Natural killer cell treated with Interleukin-12 subunit alpha and Interleukin-12 subunit beta and Interleukin-15 and Interleukin-18, amount 100 ng/mL, for 72 hours (primary cell): ENCODE measurements at places on chromosomes 12 and 14.

- DNase-seq, result no peak
Measured at GRCh38 chr12:127381043-127381668, 885.8 kb upstream of the TMEM132C start.

DNA sequence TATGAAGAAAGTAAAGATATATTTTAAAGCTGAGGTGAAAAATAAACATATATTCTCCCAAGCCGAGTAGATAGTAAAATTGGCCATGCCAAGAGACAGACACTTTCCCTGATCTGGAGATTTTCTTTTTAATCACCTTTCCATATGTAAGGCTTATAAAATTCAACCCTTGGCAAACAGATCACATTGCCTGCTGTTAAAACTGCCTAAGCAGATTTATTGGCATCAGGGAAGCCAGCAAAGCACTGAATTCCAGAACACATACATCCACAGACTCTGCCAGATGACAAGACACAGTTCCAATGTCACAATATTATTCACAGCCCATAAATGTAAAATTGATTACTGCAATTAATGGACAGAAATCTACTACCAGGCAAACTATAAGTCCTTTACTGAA is 78.2 kb upstream of the GARIN2 start:
- DNase-seq, result no peak

DNA sequence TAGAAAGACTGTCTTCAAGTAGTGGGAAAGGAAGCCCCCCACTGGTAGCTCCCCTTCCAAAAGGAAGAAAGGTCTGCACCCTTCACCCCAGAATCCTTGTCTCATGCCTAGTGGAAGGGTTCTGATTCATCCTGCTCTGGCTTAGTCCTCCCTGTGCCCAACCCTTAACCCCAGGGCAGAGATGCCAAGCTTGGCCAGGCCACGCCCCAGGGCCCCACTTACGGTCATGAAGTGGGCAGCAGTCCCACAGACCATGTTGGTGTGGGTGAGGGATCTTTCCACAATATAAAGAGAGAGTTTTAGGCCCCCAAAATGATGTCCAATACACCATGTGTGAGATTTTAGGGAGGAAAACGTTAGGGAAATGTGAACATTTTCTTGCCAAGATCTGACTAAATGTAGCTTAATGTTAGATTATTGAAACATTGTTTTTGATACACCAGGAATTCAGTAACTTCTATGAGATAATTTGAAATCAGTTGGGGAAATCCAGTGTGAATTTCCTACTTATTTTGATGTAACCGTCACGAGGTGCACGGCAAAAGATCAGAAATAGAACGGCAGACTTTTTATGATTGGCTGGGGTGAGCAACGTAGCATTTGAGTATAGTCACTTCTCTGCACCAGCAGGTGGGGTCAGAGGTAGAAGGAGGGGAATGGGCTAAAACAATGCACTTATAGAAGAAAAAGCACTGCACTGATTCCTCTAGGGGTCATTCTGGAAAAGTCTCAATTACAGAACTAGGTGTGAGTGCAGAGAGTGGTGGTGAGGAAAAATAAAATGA is 8.2 kb upstream of the SSPN start:
- no peak for DNase-seq

- no peak for DNase-seq
Measured at GRCh38 chr12:100450735-100451134, 22.9 kb upstream of the NR1H4 start.

- DNase-seq, result no peak
Measured at GRCh38 chr12:119202544-119202943, 23.8 kb downstream of the HSPB8 start.
